ELR (cell line): ENCODE measurements at places on chromosomes 13 and 19.
A peak's percentile ranks its signal among the peaks of the same experiment; 100 is the strongest.

GRCh38 chr13:22126433-22127021 lies 455.7 kb downstream of the FGF9 start:
- DNase-seq: no peak

DNA sequence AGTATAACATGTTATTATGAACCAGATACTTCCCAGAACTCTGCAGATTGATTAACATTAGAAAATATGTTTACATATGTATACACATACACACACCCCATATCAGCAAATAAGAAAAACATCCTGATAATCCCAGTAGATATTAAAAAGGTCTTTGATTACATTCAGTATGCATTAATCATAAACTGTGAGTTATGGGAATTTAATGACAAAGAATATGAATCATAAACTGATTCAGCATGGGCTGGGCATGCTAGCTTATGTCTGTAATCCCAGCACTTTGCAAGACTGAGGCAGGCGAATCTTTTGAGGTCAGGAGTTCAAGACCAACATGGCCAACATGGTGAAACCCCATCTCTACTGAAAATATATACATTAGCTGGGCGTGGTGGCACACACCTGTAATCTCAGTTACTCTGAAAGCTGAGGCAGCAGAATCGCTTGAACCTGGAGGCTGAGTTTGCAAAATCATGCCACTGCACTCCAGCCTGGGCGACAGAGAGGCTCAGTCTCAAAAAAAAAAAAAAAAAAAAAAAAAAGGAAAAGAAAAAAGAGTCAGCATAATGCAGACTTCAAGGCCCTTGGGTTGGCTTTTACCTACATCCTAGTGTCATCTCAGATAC lies 581.9 kb upstream of the PRR20A start:
- DNase-seq: no peak

DNA sequence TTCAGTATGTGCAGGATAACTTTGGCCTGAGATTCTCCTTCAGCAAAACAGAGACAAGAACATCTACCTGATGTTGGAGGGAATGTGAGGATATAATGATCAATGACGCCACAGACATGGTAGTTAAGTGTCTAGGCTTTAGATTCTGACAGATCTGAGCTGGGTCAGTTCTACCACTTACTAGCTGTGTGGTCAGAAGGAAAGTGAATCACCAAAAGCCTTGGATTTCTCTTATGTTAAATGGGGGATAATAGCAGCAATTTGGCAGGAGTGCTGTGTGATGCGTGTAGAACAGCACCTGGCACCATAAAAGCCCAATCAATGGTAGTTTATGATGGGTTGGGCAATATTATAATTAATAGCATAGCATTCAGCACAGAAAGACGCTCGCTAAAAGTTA lies 41.7 kb downstream of the RXFP2 start:
- DNase-seq: peak; percentile 46

DNA sequence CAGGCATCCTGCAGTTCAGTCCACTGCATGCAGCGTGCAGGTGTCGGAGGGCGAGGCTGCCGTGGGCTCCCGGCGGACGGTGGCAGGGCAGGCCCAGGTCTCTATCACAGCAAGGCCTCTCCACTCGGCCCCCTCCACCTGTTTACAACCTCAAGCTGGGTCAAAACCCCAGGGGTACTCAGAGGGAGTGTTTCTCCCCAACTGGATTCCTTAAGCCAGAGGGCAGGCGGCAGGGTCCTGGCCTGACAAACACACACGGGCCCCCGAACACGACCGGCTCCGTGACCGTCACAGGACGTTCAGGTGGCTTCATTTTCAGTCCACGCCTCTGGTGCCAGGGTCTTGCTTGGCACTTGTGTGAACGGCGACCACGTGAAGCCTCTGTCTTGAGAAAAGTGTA lies 23.5 kb downstream of the RASA3 start:
- no peak for DNase-seq

GRCh38 chr13:71866335-71867130 lies 471 bp downstream of the DACH1 start:
- DNase-seq: peak; percentile 37

- DNase-seq: peak; percentile 81
These were observed 90.5 kb upstream of the SLC15A1 start for GRCh38 chr13:98842858-98843481.

DNA sequence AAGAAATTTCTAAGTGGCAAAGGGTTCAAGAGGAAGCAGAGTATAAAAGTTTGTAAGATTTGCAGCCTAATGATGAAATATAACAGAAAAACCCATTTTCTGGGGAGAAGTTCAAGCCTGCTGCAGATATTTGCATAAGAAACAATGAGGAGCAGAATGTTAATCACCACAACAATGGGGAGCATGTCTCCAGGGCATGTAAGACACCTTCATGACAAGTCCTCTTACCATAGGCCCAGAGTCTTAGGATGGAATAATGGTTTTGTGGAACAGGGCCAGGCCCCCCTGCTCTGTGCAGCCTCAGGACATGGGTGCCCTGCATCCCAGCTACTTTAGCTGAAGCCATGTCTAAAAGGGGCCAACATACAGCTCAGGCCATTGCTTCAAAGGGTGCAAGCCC lies 809.0 kb upstream of the SLITRK5 start:
- DNase-seq: no peak

GRCh38 chr19:32339988-32340874 lies 5.2 kb upstream of the ZNF507 start:
- peak; percentile 59 for DNase-seq

GRCh38 chr19:9972103-9972502 lies 35.8 kb upstream of the OLFM2 start:
- DNase-seq: no peak

- no peak for DNase-seq
These were observed 947 bp downstream of the ATP4B start for GRCh38 chr13:113656831-113657671.

DNA sequence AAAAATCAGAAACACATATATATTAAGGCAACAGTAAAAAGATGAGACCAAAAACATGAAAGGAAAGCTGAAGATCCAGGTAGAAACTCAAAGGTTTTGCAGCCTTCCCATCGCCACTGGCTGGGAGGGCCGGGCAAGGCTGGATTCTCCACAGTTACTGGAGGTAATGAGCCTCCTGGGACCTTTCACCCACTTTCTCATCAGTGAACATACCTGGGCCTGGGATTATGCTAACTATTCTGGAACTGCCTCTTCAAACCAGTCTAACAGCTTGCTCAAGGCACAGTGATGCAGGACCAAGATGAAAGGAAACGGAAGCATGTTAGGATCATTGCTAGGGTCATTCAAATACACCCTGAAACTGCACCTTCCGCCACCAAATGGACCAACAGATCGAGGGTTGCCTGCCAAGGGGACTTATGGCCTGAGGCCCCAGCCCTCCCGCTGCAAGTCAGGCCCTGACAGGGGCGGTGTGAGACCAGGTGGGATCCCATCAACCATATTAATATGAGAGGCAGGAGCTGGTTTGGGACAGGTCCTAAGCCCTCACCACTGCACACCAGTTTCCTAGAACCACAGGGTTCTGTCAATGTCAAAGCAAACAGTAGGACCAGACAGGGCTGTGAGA lies 28.4 kb upstream of the ATP12A start:
- DNase-seq: no peak
